ENCODE measurements at places on chromosomes 12 and 14. TPM values are rescaled to one million over a fixed set of nuclear protein-coding genes. Genes with fewer than 3 reads are reported as not detected.

- no peaks in the 10 kb centered on the region for H3K4me1 ChIP-seq
- no peak overlapping the region for H3K27ac ChIP-seq
- H3K36me3 ChIP-seq: no peaks in the 10 kb centered on the region
- no peak for DNase-seq
- H3K27me3 ChIP-seq: no peaks in the 10 kb centered on the region
These were observed 33.7 kb downstream of the FBXL14 start for GRCh38 chr12:1560704-1561103.

- no peak for DNase-seq
- H3K27me3 ChIP-seq: no peaks in the 10 kb centered on the region
- H3K36me3 ChIP-seq: no peaks in the 10 kb centered on the region
- H3K4me1 ChIP-seq: no peaks in the 10 kb centered on the region
- no peak overlapping the region for H3K4me3 ChIP-seq
- H3K27ac ChIP-seq: peak overlapping the region; percentile 26
These were observed 48.2 kb downstream of the FOXA1 start for GRCh38 chr14:37546621-37547447.

DNA sequence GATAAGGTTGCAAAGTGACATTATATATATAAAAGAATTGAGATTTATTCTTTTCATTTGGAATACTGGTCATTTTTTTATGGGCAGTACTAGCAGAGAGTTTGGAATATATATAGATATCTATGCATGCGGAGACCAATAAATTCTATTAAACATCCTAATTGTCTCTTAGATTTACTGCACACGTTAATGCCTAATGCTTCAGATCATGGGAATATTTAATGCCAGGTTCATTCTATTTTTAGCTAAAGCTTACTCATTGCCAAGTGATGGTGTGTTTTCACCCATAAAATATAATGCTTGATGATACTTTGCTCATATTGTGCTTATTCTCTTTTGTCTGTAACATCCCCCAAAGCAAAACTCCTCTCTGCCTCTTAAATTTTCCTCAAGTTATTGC is 264.4 kb downstream of the TMEM117 start:
- H3K27ac ChIP-seq: no peak overlapping the region
- H3K36me3 ChIP-seq: no peaks in the 10 kb centered on the region
- DNase-seq: no peak

- H3K4me3 ChIP-seq: no peak overlapping the region
- no peak for DNase-seq
These were observed 159.6 kb downstream of the CEP128 start for GRCh38 chr14:80781972-80782367.

DNA sequence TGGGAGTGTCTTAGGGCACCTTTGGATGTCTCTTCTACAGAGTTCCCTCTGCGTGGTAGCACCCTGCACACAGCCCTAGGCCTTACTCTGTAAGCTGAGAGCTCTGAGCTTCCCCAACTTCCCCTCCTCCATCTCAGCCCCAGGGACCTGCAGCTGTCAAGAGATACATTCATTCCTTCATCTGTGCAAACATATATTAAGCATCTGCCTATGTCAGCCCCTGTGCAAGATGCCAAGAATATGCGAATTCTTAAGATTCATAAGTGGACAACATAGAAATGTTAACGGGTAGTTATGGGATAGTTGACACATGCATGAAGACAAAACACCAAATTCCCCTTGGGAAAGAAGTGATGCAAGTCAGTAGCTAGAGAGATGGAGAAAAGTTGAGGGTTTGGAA is 190.8 kb downstream of the SLC41A2 start:
- DNase-seq: no peak
- no peaks in the 10 kb centered on the region for H3K4me1 ChIP-seq
- no peaks in the 10 kb centered on the region for H3K27me3 ChIP-seq
- no peak overlapping the region for H3K27ac ChIP-seq
- H3K4me3 ChIP-seq: no peak overlapping the region

DNA sequence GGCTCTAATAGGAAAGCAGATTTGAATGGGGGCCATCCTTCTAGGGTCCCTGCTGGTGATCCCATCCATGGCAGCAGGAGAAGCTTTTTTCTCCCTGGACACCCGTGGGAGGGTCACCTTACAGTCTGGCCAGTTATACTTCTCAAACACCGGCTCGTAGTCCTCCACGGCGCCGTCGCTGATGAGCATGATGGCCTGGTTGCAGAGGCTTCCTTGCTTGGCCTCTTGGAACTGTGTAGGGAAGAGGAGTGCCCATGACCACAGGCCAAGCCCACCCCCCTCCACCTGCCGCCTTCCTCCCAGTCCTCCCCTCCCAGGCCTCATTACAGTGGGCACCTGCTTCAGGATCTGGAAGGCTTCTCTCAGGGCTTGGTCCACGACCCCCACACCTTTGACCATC is 33.8 kb downstream of the CACNA2D4 start:
- no peaks in the 10 kb centered on the region for H3K4me1 ChIP-seq
- no peak overlapping the region for H3K4me3 ChIP-seq
- no peak overlapping the region for H3K27ac ChIP-seq
- H3K36me3 ChIP-seq: no peaks in the 10 kb centered on the region

DNA sequence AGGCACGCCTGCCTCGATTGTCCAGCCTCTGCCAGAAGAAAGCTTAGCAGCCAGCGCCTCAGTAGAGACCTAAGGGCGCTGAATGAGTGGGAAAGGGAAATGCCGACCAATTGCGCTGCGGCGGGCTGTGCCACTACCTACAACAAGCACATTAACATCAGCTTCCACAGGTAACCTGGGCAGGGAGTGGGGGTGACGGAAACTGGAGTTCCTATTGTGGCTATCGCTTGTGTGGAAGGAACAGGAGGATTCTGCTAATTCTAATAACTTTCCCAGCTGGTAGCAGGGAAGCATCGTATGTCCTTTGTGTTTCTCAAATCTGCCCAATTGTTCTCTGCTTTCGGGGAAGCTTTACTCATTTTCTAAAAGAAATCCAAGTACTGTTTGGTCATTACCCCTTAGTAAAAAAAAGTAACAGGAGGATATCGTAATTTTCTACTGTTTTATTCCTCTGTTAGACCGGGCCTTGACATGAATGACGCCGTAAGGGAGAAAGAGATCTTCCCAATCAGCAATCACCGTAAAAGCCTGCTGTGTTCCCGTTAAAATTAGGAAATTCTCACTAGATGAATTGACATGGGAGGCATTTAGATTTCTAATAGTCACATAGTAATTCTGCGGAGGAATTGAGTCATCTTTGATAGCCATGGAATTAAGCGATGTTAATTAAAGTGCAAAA is 449 bp downstream of the THAP2 start:
- peak overlapping the region; percentile 92 for H3K4me3 ChIP-seq
- H3K36me3 ChIP-seq: peaks cover 9% of the 10 kb centered on the region
- peaks cover 26% of the 10 kb centered on the region for H3K4me1 ChIP-seq
- no peak for DNase-seq
- no peaks in the 10 kb centered on the region for H3K27me3 ChIP-seq

DNA sequence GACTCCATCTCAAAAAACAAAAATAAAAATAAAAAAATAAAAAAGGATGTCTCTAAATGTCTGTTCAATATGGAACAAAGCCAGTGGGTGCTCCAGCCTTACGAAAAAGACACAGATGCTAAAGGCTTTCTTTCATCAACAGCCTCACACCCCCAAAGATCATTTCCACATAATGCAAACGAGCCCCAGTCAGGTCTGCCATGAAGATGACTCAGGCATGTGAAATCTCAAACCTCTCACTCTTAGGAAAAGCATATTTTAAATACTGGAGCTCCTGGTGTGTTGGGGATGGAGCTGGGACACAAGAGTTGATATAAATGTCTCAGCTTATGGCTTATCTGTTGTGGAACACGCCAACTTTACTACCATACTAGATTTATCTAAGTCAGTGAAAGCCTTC is 49.9 kb upstream of the PLXNC1 start:
- H3K27me3 ChIP-seq: no peaks in the 10 kb centered on the region
- no peak for DNase-seq
- no peaks in the 10 kb centered on the region for H3K36me3 ChIP-seq
- no peak overlapping the region for H3K27ac ChIP-seq
- H3K4me1 ChIP-seq: peaks cover 5% of the 10 kb centered on the region
- no peak overlapping the region for H3K4me3 ChIP-seq

GRCh38 chr14:101058571-101058970 is 155.0 kb upstream of the RTL1 start:
- no peak overlapping the region for H3K4me3 ChIP-seq
- no peaks in the 10 kb centered on the region for H3K27me3 ChIP-seq
- H3K4me1 ChIP-seq: no peaks in the 10 kb centered on the region
- no peak for DNase-seq
- H3K27ac ChIP-seq: no peak overlapping the region

- no peak for DNase-seq
- H3K4me3 ChIP-seq: no peak overlapping the region
- no peaks in the 10 kb centered on the region for H3K4me1 ChIP-seq
- H3K27me3 ChIP-seq: no peaks in the 10 kb centered on the region
- H3K27ac ChIP-seq: no peak overlapping the region
- no peaks in the 10 kb centered on the region for H3K36me3 ChIP-seq
These were observed 524.1 kb downstream of the LRFN5 start for GRCh38 chr14:42130815-42131214.

GRCh38 chr14:75911883-75912282 is 69.9 kb downstream of the TGFB3 start:
- H3K27ac ChIP-seq: no peak overlapping the region
- H3K4me3 ChIP-seq: no peak overlapping the region
- H3K4me1 ChIP-seq: no peaks in the 10 kb centered on the region

DNA sequence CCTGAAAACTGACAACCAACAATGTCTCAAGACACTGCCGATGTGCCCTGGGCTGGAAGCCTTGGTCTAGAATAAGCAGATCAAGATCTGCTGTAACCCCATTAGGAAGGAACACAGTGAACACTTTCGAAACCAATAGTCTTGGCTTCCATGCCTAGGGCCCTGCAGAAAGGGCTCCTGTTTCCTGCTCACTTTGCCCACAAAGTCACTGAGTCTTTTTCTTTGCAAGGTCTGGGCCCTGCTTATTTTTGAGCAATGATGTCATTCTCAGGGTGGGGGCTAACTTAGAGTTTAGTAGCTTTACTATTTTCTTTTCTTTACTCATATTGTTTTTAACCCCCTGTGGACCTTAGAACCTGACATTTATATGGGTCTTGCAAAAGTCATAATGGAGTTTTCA is 704.2 kb upstream of the TMEM132C start:
- peaks cover 5% of the 10 kb centered on the region for H3K4me1 ChIP-seq
- H3K27me3 ChIP-seq: no peaks in the 10 kb centered on the region
- DNase-seq: no peak

- H3K27ac ChIP-seq: no peak overlapping the region
- DNase-seq: no peak
- H3K27me3 ChIP-seq: no peaks in the 10 kb centered on the region
These were observed 4.4 kb downstream of the ZNF219 start for GRCh38 chr14:21093769-21094681.

DNA sequence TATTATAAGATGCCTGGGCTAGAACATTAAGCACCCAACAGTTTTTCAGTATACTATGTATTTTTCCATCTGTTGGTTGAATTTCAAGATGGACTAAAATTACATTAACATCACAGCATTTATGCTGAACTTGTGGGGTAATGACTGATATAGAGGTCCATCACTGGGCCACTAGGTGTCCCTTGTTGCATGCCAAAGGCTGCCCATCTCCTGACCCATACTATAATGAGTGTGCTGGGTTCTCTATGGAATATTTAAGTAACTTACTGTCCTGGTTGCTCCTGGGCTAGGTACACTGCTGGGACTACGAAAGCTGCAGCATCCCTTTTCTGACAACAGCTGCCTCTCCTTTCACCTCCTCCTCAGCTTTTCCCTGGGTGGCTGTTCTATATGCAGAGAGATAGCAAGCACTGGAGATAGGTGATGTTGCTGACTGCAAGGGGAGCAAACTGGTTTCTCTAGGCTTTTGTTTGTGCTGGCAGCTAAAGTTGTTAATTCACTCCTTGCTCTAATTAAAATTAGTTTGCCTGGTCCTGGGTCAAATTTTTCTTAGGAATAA is 138.6 kb upstream of the TRHDE start:
- DNase-seq: no peak
- no peaks in the 10 kb centered on the region for H3K4me1 ChIP-seq
- H3K36me3 ChIP-seq: no peaks in the 10 kb centered on the region

DNA sequence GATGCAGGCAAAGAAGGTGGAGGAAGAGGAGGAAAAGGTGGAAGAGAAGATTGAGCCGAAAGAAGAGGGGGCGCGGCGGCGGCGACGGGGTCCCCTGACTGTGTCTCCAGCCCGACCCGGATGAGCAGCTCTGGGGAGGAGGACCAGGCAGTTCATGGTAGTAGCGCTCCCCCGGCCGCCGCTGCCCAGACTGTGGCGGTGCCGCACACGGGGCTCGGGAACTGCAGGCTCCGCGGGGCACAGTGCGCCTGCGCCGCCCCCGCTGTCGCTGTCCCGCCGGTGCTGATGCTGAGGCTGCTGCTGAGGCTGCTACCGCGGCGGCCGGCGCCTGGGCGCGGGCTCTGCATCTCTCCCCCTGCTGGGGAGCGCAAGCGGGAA is at the start of gene KCNH5:
TSS of gene KCNH5 (minus strand) at position 225 of the 378 bp plus-strand sequence. CDS start 272 bp downstream, outside the sequence.
- no peak for DNase-seq
- no peaks in the 10 kb centered on the region for H3K4me1 ChIP-seq
- no peaks in the 10 kb centered on the region for H3K36me3 ChIP-seq

GRCh38 chr14:27242874-27243273 is 645.0 kb upstream of the NOVA1 start:
- no peaks in the 10 kb centered on the region for H3K27me3 ChIP-seq
- DNase-seq: no peak
- H3K4me3 ChIP-seq: no peak overlapping the region

- H3K4me1 ChIP-seq: no peaks in the 10 kb centered on the region
- no peak overlapping the region for H3K27ac ChIP-seq
- peaks cover 28% of the 10 kb centered on the region for H3K36me3 ChIP-seq
These were observed 80.8 kb downstream of the RIC8B start for GRCh38 chr12:106855221-106855758.

DNA sequence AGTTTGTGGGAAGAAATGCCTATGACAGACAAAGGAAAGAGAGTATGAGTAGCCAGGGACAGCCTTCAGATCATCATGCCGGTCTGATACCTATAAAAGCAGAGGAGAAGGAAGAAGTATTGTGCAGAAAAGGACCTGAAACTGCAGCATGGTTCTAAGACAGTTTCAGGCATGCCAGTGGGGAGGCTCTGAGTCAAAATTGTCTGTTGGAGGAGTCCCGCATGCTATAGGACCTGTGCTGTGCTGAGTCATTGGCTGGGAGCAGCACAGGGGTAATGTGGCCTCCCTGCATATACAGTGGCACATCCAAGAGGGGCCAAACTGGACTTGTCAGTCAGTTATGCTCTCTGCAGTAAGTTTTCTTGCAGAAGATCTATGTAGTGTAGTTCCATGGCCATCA is 40.7 kb downstream of the NEUROD4 start:
- H3K4me1 ChIP-seq: no peaks in the 10 kb centered on the region
- peaks cover 9% of the 10 kb centered on the region for H3K27me3 ChIP-seq
- H3K27ac ChIP-seq: no peak overlapping the region
- DNase-seq: no peak
- H3K4me3 ChIP-seq: no peak overlapping the region
- H3K36me3 ChIP-seq: no peaks in the 10 kb centered on the region

Gene NR4A1
- 67.0 TPM for total RNA-seq

Gene HOXC4
- total RNA-seq: 0.61 TPM

Gene KRT81
- not detected for total RNA-seq

Gene TMX1
- total RNA-seq: 31.8 TPM

Gene KRT5
- total RNA-seq: 8.8 TPM

Gene MANSC1
- 26.4 TPM for total RNA-seq

Gene FSCB
- not detected for total RNA-seq

Gene NUMB
- 139 TPM for total RNA-seq

Gene TM9SF1
- 52.0 TPM for total RNA-seq

Gene MBD6
- 85.8 TPM for total RNA-seq

Gene NEUROD4
- not detected for total RNA-seq

Gene HOXC6
- total RNA-seq: 1.4 TPM

Gene SIRT4
- 2.4 TPM for total RNA-seq
